ENCODE measurements at places on chromosomes 13 and 19. TPM values are rescaled to one million over a fixed set of nuclear protein-coding genes. Genes with fewer than 3 reads are reported as not detected.

The MUC16 gene
- polyA plus RNA-seq, result 0.15 TPM

The KIR2DL1 gene
- not detected for polyA plus RNA-seq

The NKG7 gene
- polyA plus RNA-seq, result not detected

The SULT2A1 gene
- not detected for polyA plus RNA-seq

The CDC42EP5 gene
- polyA plus RNA-seq, result not detected

The ZGLP1 gene
- not detected for polyA plus RNA-seq

The ZNF564 gene
- polyA plus RNA-seq, result 1.0 TPM

The JAK3 gene
- 0.19 TPM for polyA plus RNA-seq

The ZNF709 gene
- polyA plus RNA-seq, result 2.4 TPM

The CNN1 gene
- not detected for polyA plus RNA-seq

The IZUMO2 gene
- 1.0 TPM for polyA plus RNA-seq

The C19orf33 gene
- polyA plus RNA-seq, result not detected

The TJP3 gene
- not detected for polyA plus RNA-seq

The SIGLEC5 gene
- polyA plus RNA-seq, result not detected

The ATCAY gene
- polyA plus RNA-seq, result 2.4 TPM

The ATP4A gene
- polyA plus RNA-seq, result not detected

The C1QTNF9 gene
- polyA plus RNA-seq, result not detected

The ANKRD10 gene
- 49.8 TPM for polyA plus RNA-seq

The METTL21C gene
- polyA plus RNA-seq, result 24.3 TPM

The CD22 gene
- polyA plus RNA-seq, result 0.28 TPM

The TYROBP gene
- polyA plus RNA-seq, result not detected

The TINCR gene
- 1.4 TPM for polyA plus RNA-seq

The ZNF433 gene
- polyA plus RNA-seq, result 4.4 TPM

Data from Purkinje cell (primary cell).